ENCODE measurements at places on chromosomes 1 and 21.

GRCh38 chr1:17603091-17603841 lies 63.8 kb downstream of the ARHGEF10L start:
- DNase-seq: no peak

GRCh38 chr1:227317523-227318015 lies 723 bp downstream of the CDC42BPA start:
- DNase-seq: no peak

- DNase-seq: no peak
These were observed 92.9 kb downstream of the PIGK start for GRCh38 chr1:77126307-77126706.

DNA sequence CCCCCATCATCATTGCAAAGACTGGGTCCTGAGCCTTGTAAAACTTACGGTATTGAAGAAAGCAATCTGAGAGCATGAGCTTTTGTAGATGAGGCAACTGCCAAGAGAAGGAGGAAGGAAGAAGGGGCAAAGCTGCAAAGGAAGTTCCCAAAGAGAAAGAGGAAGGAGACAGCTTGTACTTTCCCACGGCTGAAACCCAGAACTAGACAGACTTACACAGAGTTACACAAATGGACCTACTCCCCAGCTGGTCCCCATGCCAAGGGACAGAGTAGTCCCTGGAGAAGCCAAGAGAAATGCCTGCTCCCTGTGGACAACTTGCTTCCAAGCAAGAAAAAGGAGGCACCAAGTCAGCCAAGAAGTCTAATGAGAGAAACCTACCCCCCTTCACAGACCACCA lies 22.6 kb downstream of the SLC5A9 start:
- DNase-seq: no peak

DNA sequence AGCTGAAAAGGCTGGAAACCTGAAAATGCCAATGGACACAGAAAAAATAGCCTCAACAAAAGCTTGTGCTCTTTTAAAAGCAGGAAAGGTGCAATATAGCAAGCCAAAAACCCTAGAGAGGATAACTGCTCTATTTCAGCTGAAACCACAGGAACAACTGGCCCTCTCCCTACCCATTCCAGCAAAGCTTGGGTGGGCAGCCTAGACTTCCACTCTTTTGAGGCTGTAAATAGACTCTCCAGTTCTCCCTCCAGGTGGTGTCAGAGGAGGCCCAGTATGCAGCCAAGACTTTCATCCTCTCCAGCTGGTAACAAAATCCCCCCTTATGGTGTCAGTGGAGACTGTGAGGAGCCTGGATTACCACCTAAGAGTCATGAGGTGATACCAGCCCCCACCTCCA lies 206.9 kb upstream of the PLD5 start:
- no peak for DNase-seq

- no peak for DNase-seq
These were observed 105.7 kb upstream of the PPP2R5A start for GRCh38 chr1:212179394-212180076.

GRCh38 chr1:66692681-66693080 lies 59.6 kb upstream of the DYNLT5 start:
- no peak for DNase-seq

GRCh38 chr1:70140894-70141293 lies 64.5 kb downstream of the LRRC40 start:
- no peak for DNase-seq

Data from cortex of kidney (tissue), 1 donor.